Tibial nerve (tissue), 4 donors: ENCODE measurements at places on chromosomes 5 and 9.

GRCh38 chr5:81202655-81203054 lies 30.5 kb upstream of the CKMT2 start:
- no peak for DNase-seq

DNA sequence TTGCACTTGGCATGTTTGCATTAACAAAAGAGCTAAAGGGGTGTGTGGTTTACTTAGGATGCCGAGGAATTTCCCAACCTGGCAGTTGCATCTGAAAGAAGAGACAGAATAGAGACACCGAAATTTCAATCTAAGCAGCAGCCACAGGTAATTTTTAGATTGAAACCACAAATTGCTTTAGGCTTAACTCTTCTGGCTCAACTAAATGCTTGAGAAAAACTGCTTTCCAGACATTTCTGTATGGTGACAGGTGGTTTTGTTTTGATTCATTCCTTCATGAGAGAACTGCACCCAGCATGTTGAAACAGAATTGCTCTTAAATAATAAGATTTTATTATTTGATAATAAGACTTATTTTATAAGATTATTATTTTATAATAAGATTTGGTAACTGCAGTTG lies 21.5 kb downstream of the SECISBP2 start:
- DNase-seq = no peak

- DNase-seq = no peak
Observed at GRCh38 chr9:81244631-81245030, 444.7 kb downstream of the TLE1 start.

- no peak for DNase-seq
Observed at GRCh38 chr5:10319202-10319851, 11.6 kb upstream of the CMBL start.

GRCh38 chr5:134125039-134126015 lies 10.8 kb downstream of the TCF7 start:
- peak; percentile 57 for DNase-seq

- DNase-seq = no peak
Observed at GRCh38 chr9:92476962-92477361, 5.3 kb downstream of the ASPN start.

GRCh38 chr5:5181650-5182324 lies 41.7 kb downstream of the ADAMTS16 start:
- DNase-seq = no peak

- no peak for DNase-seq
Observed at GRCh38 chr5:10167806-10168205, 81.9 kb downstream of the ATPSCKMT start.

GRCh38 chr5:175347027-175347426 lies 97.0 kb downstream of the DRD1 start:
- DNase-seq = no peak

DNA sequence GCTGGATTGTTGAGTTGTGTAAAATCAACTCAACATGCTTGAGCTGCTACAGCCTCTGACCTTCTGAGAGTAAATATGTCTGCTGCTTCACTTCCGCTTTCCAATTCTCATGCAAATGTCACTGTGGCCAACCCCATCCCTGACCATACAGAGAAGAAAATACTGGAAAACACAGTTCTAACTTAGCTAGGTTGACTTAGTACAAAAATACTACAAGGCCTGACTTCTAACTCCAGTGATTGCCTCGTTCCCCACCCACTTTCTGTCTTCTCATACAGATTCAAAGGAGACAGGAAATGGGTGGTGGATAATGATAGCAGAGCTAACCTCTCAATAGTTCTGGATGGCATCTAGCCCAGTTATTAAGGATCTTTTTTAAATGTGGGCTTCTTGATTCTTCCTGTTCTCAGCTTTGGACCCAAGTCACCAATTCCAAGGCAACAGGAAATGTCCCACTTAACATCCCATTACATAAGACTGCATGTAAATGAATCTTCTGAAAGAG lies 226.6 kb upstream of the SLC24A2 start:
- no peak for DNase-seq

DNA sequence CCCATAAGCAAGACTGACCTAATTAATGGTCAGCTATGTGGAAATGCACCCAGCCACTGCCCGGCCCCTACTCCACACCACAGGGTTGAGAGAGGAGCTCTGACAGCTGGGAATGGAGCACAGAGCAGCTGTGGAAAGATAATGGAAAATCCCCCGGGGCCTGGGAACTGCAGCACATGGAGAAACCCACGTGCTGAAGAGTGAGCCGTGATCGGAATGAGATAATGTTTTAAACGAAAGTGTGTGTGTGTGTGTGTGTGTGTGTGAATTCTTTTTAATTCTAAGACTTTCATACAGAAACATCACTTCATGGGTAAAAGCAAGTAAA lies 13.1 kb upstream of the SLC12A7 start:
- DNase-seq = peak; percentile 38

- DNase-seq = peak; percentile 55
Observed at GRCh38 chr9:87516222-87516925, 18.7 kb downstream of the DAPK1 start.

- DNase-seq = no peak
Observed at GRCh38 chr9:36832164-36832795, 201.8 kb downstream of the PAX5 start.

DNA sequence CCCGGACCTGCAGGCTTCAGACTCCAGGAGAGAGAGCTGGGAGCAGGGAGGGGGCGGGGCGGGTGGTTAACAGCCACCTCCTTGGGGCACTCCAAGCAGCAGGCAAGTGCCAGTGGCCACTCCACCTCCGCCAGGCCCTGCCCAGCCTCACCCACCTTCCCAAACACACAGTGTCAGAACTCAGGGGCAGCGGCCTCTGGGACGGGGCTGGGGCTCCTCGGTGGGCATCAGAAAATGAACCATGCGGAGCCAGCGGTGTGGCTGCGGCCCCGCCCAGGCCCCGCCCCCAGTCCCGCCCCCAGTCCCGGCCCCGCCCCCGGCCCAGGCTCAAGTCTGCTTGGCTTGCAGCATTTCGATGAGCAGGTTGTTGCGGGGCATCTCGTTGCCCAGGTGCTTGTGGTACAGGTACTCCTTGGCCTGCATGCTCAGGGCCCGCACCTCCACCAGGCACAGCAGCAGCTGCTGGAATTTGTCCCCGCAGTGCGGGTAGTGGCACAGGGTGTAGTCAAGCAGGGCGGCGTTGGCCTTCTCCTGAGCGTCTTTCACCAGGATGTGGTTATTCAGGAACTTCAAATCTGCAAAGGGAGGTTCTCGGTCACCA lies 24.7 kb downstream of the NR5A1 start:
- no peak for DNase-seq
